Smooth muscle cell of the brain vasculature (primary cell): ENCODE measurements at places on chromosomes 5 and 9.

- DNase-seq, result no peak
These were observed 288.9 kb upstream of the MPDZ start for GRCh38 chr9:13568405-13568804.

DNA sequence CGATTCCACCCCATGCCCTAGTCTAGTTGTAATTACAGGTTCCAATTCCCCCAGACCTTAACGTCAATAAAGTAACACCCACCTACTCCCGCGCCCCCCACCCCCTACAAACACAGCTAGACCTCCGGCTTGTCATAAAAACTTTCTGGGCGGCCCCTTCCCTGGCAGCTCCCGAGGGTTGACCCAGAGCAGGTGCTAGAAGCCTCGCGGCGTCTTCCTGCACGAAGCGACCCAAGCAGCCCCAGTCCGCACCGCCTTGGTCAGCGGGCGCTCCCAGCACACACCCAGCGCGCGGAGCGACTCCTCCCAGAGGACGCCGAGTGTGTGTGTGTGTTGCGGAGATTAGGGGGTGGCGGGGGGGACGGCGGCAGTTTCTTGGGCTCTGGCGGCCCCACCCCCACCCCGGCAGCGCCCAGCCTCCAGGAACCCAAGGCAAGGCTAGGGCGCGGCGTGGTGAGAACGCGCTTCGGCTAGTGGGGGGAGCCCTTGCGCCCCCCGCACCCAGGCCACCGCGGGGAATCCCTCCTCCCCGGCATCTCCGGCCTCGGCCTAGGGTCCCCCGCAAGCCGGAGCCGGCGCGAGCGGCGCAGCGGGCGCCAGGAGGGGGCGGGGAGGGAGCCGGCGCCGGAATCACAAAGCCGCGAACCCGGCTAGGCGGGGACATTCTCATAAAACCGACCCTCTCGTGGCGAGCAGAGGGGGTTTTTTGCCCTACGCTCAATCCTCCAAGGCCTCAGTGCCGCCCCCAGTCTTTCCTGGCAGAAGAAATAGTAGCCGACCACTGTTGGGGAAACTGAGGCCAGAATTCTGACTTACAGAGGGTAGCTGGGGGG, 2.2 kb downstream of the PCDH1 start:
- DNase-seq, result no peak

DNA sequence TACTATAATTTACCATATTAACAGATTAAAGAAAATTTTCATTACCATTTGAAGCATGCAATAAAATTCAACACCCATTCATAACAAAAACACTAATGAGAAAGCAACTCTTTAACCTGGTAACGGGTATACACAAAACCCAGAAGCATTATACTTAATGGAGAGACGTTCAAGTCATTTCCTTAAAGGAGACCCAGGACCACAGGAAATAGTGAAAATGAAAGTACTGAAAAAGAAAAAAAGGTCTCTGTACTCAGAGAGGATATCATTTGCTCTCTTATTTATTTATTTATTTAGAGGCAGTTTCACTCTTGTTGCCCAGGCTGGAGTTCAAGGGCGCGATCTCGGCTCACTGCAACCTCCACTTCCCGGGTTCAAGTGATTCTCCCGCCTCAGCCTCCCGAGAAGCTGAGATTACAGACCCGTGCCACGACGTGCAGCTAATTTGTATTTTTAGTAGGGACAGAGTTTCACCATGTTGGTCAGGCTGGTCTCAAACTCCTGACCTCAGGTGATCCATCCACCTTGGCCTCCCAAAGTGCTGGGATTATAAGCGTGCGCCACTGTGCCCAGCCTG, 61.6 kb downstream of the SETX start:
- DNase-seq, result no peak

DNA sequence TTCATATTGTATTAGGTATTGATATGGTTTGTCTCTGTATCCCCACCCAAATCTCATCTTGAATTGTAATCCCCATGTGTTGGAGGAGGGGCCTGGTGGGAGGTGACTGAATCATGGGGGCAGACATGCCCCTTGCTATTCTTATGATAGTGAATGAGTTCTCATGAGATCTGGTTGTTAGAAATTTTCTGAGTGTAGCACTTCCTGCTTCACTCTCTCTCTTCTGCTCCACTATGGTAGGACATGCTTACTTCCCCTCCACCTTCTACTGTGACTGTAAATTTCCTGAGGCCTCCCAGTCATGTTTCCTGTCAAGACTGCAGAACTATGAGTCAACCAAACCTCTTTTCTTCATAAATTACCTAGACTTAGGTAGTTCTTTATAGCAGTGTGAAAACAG, 187.4 kb upstream of the SLC24A2 start:
- no peak for DNase-seq

- no peak for DNase-seq
These were observed 118.5 kb downstream of the NRG2 start for GRCh38 chr5:139924294-139925215.

GRCh38 chr9:134851020-134851419, 29.6 kb upstream of the FCN2 start:
- DNase-seq, result no peak

DNA sequence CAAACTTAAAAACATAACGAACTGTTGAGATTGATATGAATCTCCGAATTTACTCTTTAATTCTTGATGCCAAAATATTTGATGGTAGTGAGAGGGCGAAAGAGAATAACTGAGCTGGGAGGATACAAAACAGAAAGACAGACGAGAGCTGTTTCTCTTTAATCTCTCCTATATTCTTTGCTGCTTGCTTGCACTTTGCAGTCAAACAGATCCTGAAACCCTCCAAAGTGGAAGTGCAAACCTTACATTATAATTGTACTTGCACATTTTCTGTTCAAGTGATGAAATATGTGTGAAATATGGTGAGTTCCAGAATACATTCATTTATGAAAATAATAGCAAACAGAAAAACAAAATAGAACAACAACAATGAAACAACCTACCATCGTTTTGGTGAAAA, 63.8 kb downstream of the PAM start:
- DNase-seq, result no peak

- no peak for DNase-seq
These were observed 168.1 kb downstream of the PDE4D start for GRCh38 chr5:59725392-59725767.
